Activated T-helper 17 cell treated with anti-CD3 and anti-CD28 coated beads, Interleukin-2, amount 50 U/mL, for 72 hours (primary cell): ENCODE measurements at places on chromosomes 13 and 19. TPM values are rescaled to one million over a fixed set of nuclear protein-coding genes. Genes with fewer than 3 reads are reported as not detected.

MCEMP1 gene
- not detected for total RNA-seq

ZNF726 gene
- total RNA-seq, result 12.4 TPM

GRIK5 gene
- total RNA-seq, result 0.37 TPM

GRCh38 chr13:44249431-44249836 is 124.2 kb upstream of the SERP2 start:
- no peak for ATAC-seq
- no peak overlapping the region for H3K27ac ChIP-seq
- H3K4me3 ChIP-seq, result no peak overlapping the region
- no peaks in the 10 kb centered on the region for H3K4me1 ChIP-seq
- H3K27me3 ChIP-seq, result no peaks in the 10 kb centered on the region

GRCh38 chr13:63409791-63410351 is 1994.2 kb upstream of the PCDH20 start:
- H3K36me3 ChIP-seq, result no peaks in the 10 kb centered on the region
- H3K4me1 ChIP-seq, result no peaks in the 10 kb centered on the region
- no peak for ATAC-seq
- H3K27ac ChIP-seq, result no peak overlapping the region
- H3K4me3 ChIP-seq, result no peak overlapping the region

- H3K27me3 ChIP-seq, result peaks cover 7% of the 10 kb centered on the region
- no peaks in the 10 kb centered on the region for H3K36me3 ChIP-seq
- peak overlapping the region; percentile 37 for H3K4me3 ChIP-seq
- no peak overlapping the region for H3K27ac ChIP-seq
Observed at GRCh38 chr13:106796280-106797047, 228.5 kb upstream of the ARGLU1 start.

ZNF44 gene
- 10.1 TPM for total RNA-seq

DNA sequence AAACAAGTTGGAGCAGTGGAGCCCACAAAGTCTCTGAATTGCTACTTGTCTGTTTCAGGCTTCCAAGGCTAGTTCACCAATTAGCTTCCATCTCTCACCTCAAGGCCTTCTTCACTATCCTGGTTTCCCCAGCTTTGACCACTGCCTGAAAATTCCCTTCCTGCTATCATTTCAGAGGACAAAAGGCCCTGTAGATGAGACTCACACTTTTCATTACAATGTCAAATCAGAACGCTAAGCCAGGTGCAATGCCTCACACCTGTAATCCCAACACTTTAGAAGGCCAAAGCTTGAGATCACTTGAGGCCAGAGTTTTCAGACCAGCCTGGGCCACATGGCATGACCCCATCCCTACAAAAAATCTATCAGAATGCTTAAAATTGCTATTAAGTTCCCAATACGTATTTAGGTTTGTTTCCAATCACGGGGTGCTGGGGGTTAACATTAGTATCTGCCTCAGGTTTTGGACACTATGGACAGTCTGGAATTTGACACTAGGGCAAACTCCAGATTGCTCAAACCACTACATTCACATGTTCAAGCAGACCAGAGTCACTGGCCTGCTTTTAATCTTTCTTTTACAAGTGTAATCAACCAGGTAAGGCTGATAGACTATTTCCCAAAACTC is 5.5 kb downstream of the TPT1 start:
- H3K36me3 ChIP-seq, result peaks cover 81% of the 10 kb centered on the region
- peak overlapping the region; percentile 49 for H3K27ac ChIP-seq
- peak; percentile 9 for ATAC-seq
- H3K4me3 ChIP-seq, result peak overlapping the region; percentile 92
- no peaks in the 10 kb centered on the region for H3K27me3 ChIP-seq

ZNF677 gene
- 7.3 TPM for total RNA-seq

DNA sequence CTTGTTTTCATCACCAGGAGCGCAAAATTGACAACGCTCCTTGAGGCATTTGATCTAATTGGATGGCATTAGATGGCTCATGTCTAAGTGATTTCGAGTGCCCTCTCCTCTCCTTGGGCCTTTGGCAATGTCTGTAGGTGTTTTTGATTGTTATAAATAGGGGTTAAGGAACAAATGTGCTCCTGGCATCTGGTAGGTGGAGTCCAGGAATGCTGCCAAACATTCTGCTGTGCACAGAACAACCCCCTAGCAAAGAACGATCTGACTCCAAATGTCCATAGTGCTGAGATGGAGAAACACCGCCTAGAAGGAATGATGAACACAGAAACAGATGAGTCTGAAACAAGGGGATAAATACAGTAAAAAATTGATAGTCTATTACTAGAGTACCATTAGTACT is 68.0 kb upstream of the C1QTNF9B start:
- no peak for ATAC-seq
- no peak overlapping the region for H3K4me3 ChIP-seq
- H3K36me3 ChIP-seq, result no peaks in the 10 kb centered on the region

GRCh38 chr13:100175078-100175802 is 86.3 kb downstream of the PCCA start:
- no peak for ATAC-seq
- no peak overlapping the region for H3K4me3 ChIP-seq
- no peak overlapping the region for H3K27ac ChIP-seq
- no peaks in the 10 kb centered on the region for H3K36me3 ChIP-seq
- peaks cover 5% of the 10 kb centered on the region for H3K4me1 ChIP-seq
- H3K27me3 ChIP-seq, result no peaks in the 10 kb centered on the region

GRCh38 chr19:35346193-35347052 is 1.3 kb upstream of the FFAR1 start:
- ATAC-seq, result peak; percentile 54
- no peaks in the 10 kb centered on the region for H3K36me3 ChIP-seq
- H3K4me3 ChIP-seq, result peak overlapping the region; percentile 84
- H3K4me1 ChIP-seq, result peaks cover 28% of the 10 kb centered on the region

DNA sequence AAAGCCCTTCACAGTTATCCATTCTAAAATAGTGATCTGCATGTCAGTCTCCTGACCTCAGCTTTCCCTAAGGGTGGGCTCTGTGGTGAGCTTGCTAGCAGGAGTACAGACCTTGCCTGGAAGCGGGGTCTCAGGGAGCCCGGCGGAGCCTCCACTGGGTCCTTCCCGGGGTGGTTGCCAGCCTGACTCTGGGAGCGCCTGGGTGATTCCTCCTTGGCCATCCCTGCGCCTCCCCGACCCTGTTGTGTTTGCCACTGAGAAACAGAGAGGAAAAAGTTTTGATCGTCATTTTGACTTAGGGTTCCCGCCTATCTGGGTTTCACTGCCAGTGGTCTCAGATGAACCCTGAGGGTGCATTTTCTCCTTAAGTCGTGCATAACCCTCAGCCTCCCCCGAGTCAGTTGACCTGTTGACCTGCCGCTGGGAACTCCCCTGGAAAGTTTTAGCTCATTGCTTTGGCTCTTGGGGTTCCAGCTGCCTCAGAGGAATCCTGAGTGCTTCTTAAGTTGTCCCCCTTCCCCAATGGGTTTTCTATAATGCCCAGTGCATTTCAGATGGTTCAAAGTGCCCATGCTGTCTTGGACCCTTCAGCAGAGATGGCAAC is 117.8 kb downstream of the RAB20 start:
- no peak for ATAC-seq
- no peaks in the 10 kb centered on the region for H3K36me3 ChIP-seq
- no peak overlapping the region for H3K4me3 ChIP-seq
- H3K4me1 ChIP-seq, result no peaks in the 10 kb centered on the region

ZNF628 gene
- 11.1 TPM for total RNA-seq

C5AR2 gene
- 0.13 TPM for total RNA-seq

LILRA6 gene
- 0.19 TPM for total RNA-seq

TSKS gene
- 0.32 TPM for total RNA-seq

GRCh38 chr13:66348745-66349690 is 881.1 kb downstream of the PCDH9 start:
- H3K4me1 ChIP-seq, result no peaks in the 10 kb centered on the region
- ATAC-seq, result no peak
- no peaks in the 10 kb centered on the region for H3K27me3 ChIP-seq
- no peak overlapping the region for H3K4me3 ChIP-seq
- H3K27ac ChIP-seq, result no peak overlapping the region
- no peaks in the 10 kb centered on the region for H3K36me3 ChIP-seq

DNA sequence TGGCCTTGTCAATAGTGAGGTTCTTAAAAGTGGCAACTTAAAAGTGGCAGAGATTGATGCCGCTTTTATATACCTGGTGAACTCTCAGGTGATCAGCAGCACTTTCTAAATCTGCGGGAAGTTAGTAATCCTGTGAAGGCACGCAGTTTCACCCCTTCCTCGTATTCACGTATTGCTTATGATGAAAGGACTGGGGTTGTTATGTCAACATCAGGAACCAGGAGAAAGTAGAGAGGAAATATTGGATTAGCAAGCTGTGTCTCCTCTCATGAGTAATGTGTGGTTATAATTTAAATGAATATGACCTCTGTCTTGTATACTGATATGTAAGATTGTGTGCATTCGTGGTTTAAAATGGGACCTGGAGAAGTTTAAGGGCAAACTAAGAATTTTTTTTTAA is 544.6 kb downstream of the SLITRK6 start:
- no peak overlapping the region for H3K27ac ChIP-seq
- H3K4me3 ChIP-seq, result no peak overlapping the region
- no peaks in the 10 kb centered on the region for H3K4me1 ChIP-seq
- H3K36me3 ChIP-seq, result no peaks in the 10 kb centered on the region
- no peaks in the 10 kb centered on the region for H3K27me3 ChIP-seq
- ATAC-seq, result no peak

GRCh38 chr13:101115762-101116171 is 300.5 kb downstream of the NALCN start:
- no peaks in the 10 kb centered on the region for H3K36me3 ChIP-seq
- H3K4me3 ChIP-seq, result no peak overlapping the region
- no peak for ATAC-seq
- H3K4me1 ChIP-seq, result no peaks in the 10 kb centered on the region
- H3K27me3 ChIP-seq, result peaks cover 7% of the 10 kb centered on the region

ZNF426 gene
- 16.0 TPM for total RNA-seq

CEACAM21 gene
- 27.1 TPM for total RNA-seq

DNA sequence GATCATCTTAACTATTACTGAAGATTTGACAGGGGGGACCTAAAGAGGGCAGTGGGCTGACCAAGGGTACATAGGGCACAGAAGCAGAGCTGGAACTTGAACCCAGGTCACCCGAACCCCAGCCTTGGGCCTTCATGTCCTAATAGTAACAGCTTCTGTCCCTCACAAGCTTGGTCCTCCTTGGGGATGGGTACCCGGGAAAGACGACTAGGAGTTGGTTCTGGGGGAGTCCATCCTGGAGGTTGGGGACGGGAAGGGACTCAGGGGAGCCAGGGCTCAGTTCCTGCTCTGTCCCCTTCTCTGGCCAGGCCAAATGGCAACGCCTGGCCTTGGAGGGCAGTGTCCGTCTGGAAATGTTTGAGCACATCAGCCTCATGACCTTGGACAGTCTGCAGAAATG is 39.6 kb upstream of the CYP4F8 start:
- H3K27ac ChIP-seq, result no peak overlapping the region
- no peaks in the 10 kb centered on the region for H3K36me3 ChIP-seq
- H3K27me3 ChIP-seq, result peaks cover 24% of the 10 kb centered on the region

IL12RB1 gene
- 28.6 TPM for total RNA-seq

DNA sequence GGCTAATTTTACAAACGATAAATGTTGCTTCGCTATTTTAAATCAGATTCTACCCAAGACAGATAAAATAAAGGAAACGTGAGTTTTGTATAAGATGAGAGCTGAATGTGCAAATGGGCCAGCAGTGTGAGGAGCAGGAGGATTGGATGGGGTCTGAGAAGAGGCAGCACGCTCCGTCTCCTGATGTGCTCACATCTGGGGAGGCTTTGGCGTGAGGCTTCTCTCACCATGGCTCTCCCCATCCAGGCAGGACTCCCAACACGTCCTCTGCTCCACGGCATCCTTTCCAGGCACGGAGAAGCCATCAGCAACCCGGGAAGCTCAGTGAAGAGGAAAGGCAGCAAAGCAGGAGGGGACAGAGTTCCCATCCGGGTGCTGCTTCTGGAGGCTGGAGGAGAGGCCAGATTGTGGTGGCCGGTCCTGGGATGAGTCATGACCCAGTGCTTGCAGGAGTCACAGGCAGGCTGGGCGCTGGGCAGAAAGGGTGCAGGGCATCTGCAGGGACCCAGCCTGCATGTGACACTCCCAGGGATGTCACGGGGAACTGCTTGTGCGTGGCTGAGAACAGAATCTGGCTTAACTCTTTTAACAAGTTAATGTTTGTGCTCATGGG is 47.5 kb downstream of the ZNF536 start:
- no peaks in the 10 kb centered on the region for H3K36me3 ChIP-seq
- H3K27ac ChIP-seq, result no peak overlapping the region
- H3K4me1 ChIP-seq, result no peaks in the 10 kb centered on the region
- no peak overlapping the region for H3K4me3 ChIP-seq
- H3K27me3 ChIP-seq, result peaks cover 35% of the 10 kb centered on the region

TPTE2 gene
- 0.34 TPM for total RNA-seq

DNA sequence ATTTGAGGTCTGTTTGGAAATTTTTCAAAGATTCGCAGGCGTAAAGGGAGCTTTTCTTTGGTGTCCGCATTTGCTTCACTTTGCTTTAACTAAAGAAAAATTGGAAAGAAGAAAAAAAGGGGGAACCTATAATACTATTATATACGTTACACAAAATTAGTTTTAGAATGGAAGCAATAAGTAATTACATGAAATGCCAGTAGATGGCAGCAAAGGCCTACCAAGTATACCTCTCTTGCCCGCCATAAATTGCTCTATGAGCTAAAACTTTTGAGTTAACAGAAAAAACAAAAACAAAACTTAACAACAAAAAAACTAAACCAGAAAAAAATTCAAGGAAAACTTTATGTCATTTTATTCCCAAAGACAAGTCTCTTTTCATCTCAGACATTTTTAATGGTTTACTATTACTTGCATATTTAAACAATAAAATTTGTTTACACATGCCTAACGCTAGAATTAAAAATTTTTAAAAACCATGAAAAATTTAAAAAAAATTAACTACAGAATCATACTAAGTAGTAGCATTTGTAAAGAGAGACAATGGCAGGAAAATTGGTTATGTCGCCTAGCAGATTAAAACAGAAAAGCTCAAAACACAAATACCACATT is 271.4 kb downstream of the NALCN start:
- H3K36me3 ChIP-seq, result no peaks in the 10 kb centered on the region
- H3K27me3 ChIP-seq, result peaks cover 21% of the 10 kb centered on the region
- no peak for ATAC-seq
- H3K27ac ChIP-seq, result no peak overlapping the region
- H3K4me1 ChIP-seq, result no peaks in the 10 kb centered on the region

DNA sequence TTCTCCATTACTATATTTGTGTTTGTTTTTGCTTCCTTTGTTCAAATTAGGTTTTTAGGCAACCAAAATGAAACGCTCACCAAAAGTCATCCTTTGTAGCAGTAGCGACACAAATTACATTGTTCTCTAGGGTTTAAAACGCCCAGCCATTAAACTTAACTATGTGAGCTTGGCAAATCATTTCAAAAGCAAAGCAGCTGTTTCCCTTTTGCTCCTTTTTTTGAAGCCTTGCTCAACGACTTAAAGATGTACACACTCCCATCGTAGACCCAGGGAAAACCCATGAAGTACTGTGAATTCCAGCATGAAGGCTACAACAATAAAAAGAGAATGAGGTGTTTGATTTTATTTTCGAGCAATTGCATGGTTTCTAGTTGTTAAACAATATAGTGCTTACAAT is 106.7 kb downstream of the RAP2A start:
- no peak overlapping the region for H3K4me3 ChIP-seq
- no peak for ATAC-seq
- H3K36me3 ChIP-seq, result no peaks in the 10 kb centered on the region
- H3K27me3 ChIP-seq, result peaks cover 13% of the 10 kb centered on the region
- H3K27ac ChIP-seq, result no peak overlapping the region
- H3K4me1 ChIP-seq, result no peaks in the 10 kb centered on the region

GRCh38 chr13:20363603-20364002 is 131.5 kb upstream of the GJB6 start:
- no peak overlapping the region for H3K4me3 ChIP-seq
- ATAC-seq, result no peak
- H3K27me3 ChIP-seq, result peaks cover 13% of the 10 kb centered on the region
- no peak overlapping the region for H3K27ac ChIP-seq
- H3K4me1 ChIP-seq, result peaks cover 21% of the 10 kb centered on the region
- no peaks in the 10 kb centered on the region for H3K36me3 ChIP-seq

- no peak for ATAC-seq
- H3K36me3 ChIP-seq, result no peaks in the 10 kb centered on the region
- H3K27me3 ChIP-seq, result no peaks in the 10 kb centered on the region
- no peak overlapping the region for H3K27ac ChIP-seq
Observed at GRCh38 chr13:112658808-112659207, 31.0 kb upstream of the ATP11A start.
